EL (cell line): ENCODE measurements at places on chromosomes 16 and 17.

- peak; percentile 97 for DNase-seq
Observed at GRCh38 chr17:40915199-40915661, 22.2 kb downstream of the KRT23 start.

DNA sequence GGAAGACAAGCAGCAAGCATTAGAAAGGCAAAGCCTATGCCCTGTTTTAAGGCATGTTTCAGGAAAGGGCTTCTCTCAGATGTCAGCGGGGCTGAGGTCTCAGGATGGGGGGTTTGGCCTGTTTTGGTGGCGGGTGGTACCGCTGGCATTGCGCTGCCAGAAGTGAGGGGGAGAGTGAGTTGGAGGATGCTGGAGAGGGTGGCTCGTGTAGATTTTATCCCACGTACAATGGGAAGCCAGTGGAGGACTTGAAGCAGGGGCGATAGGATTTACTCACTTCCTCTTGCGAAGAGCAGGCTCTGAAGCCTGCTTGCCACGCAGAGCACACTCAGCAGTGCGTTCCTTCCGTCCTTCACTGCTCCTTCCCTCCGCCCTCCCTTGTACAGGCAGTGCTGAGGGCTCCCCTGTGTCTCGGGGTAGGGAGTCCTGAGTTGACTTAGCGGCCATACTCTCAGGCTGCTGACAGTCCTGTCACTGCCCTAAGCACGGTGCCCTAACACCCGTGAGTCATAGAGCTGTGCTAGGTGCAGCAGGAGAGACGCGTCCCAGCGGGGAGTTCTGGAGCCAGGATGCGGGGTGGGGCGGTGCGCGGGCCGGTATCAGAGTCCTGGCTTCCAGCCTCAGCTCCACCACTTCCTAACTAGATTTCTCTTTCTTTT lies 113.1 kb downstream of the SNX29 start:
- peak; percentile 38 for DNase-seq

- peak; percentile 88 for DNase-seq
Observed at GRCh38 chr16:80158766-80159165, 382.0 kb upstream of the DYNLRB2 start.

GRCh38 chr16:47750371-47750770 lies 289.2 kb downstream of the PHKB start:
- no peak for DNase-seq

DNA sequence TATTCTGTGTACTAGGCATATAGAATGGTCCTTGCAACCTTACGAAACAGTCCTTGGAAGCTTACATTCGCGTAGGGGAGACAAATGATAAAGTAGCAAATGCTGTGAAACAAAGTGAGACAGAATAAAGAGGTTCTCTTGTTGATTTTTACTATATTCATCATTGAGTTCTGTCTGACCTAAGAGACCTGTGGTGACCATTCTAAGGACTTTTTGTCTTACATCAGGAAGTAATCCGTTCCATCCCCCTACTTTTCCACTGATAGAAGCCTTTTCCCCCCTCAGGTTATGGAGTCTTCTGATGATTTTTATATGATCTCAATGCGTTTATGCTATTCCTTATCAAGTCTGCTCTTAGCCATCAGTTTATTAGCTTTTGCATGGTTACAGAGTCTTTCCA lies 66.8 kb upstream of the RASL10B start:
- no peak for DNase-seq

DNA sequence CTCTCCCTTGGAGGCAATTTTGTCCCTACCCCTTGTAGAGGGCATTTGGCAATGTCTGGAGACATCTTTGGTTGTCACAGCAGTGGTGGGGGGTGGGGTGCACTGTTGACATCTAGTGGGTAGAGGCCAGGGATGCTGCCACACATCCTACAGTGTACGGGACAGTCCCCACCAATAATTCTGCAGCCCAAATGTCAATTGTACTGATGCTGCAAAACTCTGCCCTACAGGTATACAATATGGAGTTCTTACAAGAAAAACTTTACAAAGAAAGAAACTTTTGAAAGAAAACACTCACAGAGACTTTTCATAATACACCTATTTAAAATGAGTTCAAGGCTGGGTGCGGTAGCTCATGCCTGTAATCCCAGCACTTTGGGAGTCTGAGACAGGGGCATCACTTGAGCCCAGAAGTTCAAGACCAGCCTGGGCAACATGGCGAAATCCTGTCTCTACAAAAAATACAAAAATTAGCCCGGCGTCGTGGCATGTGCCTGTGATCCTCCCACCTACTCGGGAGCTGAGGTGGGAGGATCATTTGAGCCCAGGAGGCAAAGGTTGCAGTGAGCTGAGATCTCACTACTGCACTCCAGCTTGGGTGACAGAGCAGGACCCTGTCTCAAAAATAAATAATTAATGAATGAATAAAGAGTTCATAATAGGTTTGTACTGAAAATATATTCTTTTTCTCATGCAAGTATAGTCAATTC lies 59.4 kb downstream of the EMP2 start:
- DNase-seq: no peak

DNA sequence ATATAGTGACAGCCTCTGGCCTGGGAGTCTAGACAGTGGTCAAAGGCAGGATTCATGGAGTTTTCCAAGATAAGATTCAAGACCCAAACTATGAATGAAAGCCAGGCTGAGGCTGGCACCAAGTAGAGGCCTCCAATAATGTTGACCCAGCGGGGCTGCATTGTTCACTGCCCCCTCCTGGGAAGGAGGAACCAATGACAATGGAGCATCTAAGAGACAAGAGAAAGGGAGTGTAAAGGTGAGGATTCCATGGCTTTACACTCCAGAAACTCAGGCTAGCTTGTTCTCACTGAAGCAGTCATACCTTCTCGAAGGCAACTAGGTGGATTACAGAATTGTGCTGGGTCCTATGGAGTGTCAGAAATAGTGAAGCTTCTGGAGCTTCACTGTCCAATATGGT lies 380.3 kb downstream of the WWOX start:
- no peak for DNase-seq

GRCh38 chr16:1002399-1003166 lies 21.0 kb downstream of the SOX8 start:
- peak; percentile 82 for DNase-seq

DNA sequence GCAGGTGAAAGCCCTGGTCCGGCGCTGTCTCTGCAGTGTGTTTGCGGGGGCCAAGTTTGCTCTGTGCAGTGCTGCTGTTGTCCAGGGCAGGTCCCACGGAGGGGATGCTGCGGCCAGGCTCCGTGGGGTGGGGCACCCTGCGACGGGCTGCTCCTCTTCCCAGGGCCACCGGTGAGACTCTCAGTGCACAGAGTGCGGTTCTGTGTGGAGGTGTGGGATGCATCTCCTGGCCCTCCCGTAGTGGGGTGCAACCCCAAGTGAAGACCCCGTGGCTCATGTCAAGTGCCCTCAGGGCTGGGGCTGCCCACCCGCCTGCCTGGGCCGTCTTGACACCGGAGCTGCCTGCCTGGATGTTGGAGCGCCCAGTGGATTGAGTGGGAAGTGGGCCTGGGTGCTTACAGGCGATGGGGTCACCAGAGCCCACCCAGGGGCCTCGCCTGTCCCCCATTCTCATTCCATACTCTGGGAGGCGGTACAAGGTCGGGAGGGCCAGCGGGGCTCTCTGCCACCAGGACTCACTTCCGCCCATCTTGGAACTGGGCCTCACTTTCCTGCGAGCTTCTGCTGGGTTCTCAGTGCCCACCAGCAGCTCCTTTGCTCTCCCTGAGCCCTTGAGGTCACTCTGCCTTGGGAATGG lies 119.9 kb downstream of the BANP start:
- DNase-seq: no peak

DNA sequence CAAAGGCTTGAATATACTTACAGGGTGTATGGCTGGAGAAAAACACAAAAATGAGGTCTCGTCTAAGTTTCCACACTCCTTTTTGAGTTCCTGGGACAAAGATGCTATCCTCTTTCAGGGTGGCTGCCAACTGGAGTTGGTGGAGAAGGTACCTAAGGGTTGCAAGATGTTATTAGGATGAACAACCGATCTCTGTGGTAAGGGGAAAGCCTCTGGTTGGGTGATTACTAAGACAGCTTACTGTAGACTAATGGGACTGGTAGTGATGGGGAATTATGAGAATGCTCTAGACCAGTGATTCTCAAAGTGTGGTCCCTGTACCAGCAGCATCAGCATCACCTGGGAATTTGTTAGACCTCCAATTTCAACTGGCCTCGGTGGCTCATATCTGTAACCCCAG lies 6.0 kb downstream of the ADAT1 start:
- DNase-seq: no peak

DNA sequence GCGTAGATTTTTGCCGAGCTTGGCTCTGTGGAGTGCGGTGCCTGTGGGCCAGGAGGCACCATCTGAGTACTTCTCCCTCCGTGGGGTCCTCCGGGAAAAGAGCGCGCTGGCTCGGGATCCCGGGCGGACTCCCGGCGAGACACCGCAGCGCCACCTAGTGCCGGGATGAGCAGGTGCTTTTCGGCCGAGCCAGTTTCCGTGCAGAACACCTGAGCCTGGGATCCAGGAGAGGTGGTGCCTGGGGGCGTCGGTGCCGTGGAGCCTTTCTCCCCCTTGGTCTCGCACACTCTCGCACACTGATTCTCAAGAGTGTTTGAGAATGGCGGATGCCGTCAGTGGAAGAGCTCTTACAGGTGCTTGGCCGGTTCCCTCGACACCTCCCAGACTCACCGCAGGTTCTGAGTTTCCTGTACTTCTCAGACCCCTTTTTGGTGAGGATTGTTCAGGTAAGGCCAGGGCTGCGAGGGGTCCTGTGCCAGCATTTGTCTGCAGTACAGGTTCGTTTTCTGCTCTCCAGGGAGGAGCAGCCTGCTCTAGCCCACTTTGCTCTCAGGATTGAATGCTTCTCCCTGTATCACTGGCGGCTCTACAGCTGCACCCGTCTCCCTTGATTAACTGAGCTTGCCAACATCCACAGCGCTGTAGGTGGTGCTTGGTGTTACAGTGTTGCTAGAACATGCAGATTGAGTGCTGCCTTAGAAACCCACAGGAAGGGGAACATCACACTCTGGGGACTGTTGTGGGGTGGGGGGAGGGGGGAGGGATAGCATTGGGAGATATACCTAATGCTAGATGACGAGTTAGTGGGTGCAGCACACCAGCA lies 23.3 kb downstream of the TBCD start:
- peak; percentile 20 for DNase-seq

- DNase-seq: no peak
Observed at GRCh38 chr16:77853161-77853560, 64.8 kb downstream of the VAT1L start.

GRCh38 chr16:4908854-4909401 lies 28.0 kb downstream of the PPL start:
- DNase-seq: no peak

DNA sequence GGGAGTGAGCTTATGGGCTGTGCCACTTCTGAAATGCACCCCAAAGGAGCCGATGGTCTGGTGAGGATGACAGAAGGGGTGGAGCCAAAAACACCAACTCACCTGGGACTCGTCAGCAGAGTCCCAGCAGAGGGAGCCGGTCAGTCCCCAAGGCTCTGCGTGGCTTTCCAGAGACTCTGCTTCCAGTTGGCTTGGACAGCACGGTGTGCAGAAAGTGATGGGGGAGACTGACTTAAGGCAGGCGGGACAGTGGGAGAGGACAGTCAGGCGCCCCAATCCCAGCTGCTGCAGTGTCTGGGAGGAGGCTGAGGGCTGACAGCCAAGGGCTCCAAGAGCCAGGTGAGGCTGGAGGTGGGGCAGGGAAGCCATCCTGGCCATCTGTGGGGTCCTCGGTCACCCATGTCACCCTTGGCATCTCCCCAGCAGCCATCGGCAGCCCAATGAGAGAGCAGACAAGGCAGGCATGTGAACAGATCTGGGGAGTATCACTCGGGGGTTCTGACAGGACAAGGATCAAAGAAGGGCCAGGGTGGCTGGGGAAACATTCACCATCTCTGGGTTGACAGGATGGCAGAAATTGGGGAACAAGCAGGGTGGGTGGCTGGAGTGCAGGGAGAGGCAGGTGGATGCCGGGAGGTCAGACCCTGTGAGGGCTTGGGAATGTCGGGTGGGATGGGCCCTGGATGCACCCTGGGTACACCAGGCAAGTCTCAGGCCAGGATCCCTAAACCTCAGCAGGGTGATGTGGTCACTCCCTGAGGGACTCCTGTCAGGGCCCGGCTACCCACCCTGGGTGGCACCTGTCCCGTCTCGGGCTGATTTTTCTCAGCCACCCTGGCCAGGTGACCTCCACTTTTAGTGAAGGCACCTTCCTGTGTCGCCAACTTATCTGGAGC lies 8.9 kb upstream of the KRTAP17-1 start:
- peak; percentile 21 for DNase-seq

GRCh38 chr16:87134628-87134995 lies 182.6 kb downstream of the C16orf95 start:
- DNase-seq: no peak

DNA sequence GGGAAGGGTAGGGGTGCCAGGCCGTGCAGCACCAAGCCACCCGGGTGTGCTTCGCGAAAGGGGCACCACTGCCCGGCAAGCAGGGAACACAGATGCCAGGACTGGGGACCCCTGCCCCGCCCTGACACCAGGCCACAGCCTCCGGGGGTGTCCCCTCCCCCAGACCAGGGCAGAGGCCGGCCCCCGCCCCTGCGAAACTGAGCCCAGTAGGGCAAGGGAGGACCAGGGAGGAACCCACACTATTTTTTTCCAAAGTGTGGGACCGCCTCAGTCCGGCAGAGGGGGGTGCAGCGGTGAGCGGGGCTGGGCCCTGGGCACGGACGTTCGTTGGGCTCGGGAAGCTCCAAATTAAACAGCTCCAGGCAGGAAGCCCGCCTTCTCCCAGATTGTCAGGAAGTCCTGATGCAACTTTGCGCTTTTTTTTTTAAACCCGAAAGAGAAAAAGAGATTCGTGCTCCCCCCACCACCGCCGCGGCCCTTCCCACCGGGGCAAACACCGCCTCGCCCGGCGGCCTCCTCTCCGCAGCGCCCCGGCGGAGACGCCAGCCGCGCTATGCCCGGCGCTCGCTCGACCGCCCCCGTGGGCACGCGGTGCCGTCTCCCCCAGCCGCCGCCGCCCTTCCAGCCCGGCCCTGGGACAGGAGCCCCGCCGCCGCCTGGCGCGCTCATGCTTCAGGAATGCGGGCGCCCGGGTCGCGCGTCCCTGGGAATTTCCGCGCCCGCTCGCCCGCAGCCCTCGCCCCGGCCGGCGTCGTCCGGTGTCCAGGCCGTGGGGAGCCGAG lies 755 bp downstream of the PIEZO1 start:
- DNase-seq: peak; percentile 78

GRCh38 chr17:10135539-10136257 lies 62.7 kb downstream of the GAS7 start:
- peak; percentile 78 for DNase-seq

- DNase-seq: no peak
Observed at GRCh38 chr16:88194397-88195268, 188.1 kb upstream of the ZNF469 start.

- no peak for DNase-seq
Observed at GRCh38 chr17:27810211-27810901, 10.0 kb upstream of the NOS2 start.

DNA sequence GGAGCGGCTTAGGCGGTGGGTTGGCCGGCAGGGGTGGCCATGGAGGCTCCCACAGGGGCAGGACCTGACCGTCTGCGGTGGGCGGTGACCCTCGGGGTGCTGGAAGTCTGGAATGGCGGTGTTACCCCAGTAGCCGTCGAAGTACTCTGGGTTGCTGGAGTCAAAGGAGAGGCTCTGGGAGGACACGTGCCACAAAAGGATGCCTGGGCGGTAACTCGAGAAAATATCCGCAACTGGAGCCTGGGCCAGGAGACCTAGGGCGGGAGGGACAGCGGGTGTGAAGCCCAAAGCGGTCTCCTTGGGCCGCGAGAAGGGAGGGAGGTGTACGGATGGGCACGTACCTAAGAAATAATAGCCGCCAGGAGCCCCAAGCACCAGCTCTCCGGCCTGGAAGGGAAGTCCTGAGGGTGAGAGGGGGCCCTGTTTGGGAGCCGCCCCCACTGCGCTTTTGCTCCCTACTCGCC lies 4.6 kb downstream of the ITGA2B start:
- no peak for DNase-seq
